Activated CD4-positive, alpha-beta T cell treated with anti-CD3 and anti-CD28 coated beads, Interleukin-2, amount 50 U/mL, for 16 hours (primary cell): ENCODE measurements at places on chromosomes 16 and 17.

DNA sequence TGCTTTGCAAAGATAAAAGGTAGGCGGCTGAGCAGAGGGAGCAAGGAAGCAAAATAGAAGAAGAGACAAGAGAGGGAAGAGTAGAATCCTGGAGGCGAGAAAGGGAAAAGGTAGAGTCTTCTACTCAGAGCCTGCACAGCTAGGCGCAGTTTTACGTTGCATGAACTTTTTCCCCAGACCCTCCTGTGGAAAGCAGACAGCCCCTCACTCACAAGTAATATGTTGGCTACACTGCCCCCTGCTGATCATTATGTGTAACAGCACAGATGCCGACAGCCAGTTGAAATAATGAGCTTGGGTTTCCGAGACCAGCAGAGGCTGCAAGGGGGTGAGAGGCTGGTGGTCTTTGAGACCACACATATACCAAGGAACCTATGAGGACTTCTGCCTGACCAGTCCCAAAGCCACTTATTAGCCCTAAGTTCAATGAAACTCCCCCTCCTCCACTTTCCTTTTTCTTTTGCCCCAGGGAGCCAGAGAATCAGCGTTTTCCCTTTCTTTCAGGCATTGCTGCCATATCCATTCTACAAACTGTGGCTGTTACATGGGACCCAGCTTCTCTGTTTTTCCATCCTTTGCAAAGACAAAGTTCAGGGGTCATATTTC is 22.5 kb upstream of the CMTR2 start:
- peak; percentile 28 for DNase-seq

- no peak for DNase-seq
Measured at GRCh38 chr16:50496990-50497389, 51.2 kb upstream of the NKD1 start.

DNA sequence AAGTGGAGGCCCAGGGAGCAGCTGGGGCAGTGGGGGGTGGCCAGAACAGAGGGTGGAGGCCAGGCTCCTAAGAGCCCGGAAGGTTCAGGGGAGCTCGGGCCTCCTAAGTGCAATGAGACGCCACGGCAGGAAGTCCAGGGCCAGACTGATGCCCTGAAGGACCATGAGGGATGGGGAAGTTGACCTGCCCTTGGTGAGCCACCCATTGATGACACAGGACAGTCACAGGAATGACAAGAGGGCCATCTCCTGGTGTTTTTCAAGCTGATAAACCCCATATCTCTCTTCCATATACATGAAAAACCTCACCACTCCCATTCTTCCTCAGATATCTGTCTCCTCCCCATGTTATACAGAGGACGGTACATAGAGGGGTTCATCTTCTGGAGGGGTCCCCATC is 5.8 kb upstream of the MRPL58 start:
- no peak for DNase-seq

DNA sequence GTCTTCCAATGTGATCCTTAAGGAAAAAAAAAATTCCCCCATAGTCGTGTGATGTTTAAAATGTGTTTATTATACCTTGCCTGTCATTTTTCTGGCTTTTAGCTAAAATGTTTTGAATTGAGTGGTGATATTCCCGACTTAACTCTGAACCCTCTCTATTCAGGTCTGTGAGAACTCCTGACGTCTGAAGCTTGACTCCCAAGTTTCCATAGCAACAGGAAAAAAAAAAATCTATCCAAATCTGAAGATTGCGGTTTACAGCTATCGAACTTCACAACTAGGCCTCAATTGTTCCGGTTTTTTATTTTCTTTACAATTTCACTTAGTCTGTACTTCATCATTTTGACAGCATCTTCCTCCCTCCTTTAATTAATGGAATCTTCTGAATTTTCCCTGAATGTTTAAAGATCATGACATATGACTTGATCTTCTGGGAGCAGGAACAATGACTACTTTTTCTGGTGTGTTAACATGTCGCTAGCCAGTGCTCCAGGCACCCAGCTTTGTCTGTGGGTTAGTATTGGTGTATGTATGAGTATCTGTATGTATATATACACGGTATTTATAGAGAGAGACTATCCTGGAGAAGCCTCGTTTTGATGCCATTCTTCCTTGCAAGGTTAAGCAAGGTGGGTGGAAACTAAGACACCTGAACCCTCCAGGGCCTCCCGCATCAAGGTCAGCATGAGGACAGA is 12.8 kb upstream of the HSBP1 start:
- no peak for DNase-seq

DNA sequence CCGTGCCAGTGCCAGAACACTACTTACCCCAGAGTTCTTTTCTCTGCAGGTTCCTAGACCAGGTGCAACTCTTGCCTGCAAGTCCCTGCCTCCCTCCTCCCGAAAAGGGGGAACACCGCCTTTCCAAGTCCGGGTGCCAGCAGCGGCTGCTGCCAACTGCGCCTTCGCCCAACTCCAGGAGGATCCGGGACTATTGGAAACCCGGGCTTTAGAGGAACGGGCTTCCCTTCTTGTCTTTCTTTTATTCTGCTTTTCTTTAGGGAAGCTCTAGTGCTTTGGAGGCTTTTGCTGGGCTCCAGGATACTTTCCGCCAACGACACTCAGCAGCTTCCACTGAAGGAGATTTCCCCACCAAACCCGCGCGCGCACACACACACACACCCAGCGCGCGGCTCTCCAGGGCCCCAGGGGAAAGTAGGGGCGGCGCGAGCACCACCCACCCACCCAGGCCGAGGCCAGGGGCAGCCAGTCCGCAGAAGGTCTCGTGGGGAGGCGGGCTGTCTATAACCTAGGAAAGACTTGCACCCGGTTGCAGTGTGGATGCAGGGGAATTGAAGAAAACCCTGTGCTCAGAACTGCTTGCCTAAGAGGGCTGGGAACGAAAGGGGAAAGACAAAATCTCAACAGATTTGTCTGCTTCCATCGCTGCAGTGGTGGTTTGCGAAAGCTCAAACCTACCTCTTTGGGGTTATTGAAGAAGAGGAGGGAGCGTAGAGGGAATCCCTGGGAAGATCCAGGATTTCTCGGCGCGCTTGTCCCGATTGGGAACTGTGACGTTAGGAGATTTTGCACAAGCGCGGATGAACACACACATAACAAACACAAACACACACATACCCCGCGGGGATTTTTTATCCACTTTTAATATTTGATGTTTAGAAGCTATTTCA is 977 bp upstream of the CA10 start:
- DNase-seq: no peak

- DNase-seq: no peak
Measured at GRCh38 chr16:58498341-58499091, 1.4 kb upstream of the NDRG4 start.

- no peak for DNase-seq
Measured at GRCh38 chr17:57940653-57941329, 14.4 kb downstream of the CUEDC1 start.

DNA sequence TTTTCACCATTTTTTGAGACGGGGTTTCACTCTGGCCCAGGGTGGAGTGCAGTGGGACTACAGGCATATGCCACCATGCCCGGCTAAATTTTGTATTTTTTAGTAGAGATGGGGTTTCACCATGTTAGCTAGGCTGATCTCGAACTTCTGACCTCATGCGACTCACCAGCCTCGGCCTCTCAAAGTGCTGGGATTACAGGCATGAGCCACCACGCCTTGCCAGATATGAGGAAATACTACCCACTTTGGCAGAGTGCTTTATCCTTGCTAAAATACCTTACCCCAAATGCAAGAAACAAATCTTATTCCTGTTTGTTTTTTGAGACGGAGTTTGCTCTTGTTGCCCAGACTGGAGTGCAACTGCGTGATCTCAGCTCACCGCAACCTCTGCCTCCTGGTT is 62.9 kb upstream of the MGAT5B start:
- DNase-seq: no peak

GRCh38 chr17:81267390-81268067 is 27.6 kb downstream of the SLC38A10 start:
- no peak for DNase-seq

- no peak for DNase-seq
Measured at GRCh38 chr16:11796227-11797165, 562 bp downstream of the ZC3H7A start.

DNA sequence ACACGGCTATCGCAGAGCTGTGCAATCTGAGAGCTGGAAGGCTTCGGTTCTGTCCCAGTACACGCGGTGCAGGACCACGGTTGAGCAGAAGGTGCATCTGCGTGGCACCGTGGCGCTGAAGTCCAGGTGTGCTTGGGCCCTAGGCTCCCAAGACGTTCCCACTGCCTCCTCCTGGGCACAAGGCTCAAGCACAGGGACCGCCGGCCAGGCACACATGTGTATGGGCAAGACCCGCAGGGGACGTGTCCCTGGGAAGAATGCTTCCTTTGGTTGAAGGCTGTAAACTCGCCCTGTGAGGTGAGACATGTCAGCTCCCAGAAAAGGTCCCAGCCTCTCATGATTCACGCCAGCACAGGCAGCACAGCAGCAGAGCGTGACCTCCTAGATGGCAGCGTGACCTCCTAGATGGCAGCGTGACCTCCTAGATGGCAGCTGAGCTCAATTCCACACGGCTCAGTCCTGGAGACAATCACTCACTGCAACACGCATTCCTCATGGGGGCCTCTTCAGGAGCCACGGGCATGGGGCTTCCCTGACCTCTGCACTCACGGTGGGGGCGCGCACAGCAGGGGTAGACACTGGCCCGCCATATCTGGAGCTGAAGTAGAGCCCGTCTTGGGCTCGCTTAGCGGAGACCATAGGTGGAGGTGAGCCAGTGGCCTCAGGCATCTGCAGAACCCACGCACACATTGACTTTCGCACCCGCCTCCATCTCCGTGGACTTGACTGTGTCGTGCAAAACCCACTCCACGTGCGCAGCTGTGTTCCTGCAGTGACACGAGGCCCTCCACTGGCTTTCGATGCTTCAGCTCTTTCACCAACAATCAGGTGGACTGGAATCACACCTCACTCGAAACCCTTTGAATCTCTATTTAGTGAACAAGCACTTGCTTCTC is 85.0 kb upstream of the CHMP6 start:
- DNase-seq: no peak

GRCh38 chr17:7431231-7431630 is 2.6 kb downstream of the SPEM3 start:
- DNase-seq: no peak

- no peak for DNase-seq
Measured at GRCh38 chr17:19664821-19665181, 16.2 kb downstream of the ALDH3A2 start.

GRCh38 chr16:11111150-11111549 is 144.9 kb downstream of the SOCS1 start:
- DNase-seq: no peak

- no peak for DNase-seq
Measured at GRCh38 chr17:27609611-27610303, 21.2 kb upstream of the LGALS9 start.

DNA sequence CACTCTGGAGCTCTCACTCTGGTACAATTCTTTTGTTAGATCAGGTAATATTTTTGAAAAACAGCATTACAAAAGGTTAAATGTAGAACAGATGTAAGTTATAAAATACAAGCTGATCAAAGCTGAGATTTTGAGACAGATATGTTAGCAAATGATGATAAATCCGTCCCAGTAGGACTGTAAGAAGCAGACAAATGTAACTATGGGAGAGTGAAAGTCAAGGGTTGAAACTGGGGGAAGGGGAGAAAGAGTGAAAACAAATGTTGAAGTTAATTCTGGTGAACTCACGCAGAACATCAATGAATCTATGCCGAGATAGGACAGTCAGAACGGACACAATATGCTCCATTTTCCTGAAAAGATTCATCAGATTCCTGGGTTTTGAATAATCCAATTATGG is 298.9 kb upstream of the IRX5 start:
- DNase-seq: no peak

DNA sequence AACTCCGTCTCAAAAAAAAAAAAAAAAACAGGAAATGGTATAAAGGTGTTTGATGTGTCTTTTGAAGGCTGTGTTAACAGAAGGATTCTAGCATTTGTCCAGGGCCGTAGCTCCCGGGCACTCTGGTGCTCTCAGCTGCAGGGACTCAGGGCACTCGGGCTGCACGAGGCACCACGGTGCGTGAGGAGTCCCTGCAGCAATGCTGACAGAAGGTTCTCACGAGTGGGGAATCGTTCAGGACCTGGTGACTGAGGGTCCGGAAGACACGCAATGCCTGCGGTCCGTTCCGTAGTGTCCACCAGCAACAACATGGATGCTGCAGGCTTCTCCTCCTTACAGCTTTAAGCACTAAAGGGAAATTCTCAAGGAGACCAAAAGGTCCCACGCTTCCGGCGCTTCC is 12.6 kb upstream of the FAAP100 start:
- DNase-seq: no peak

DNA sequence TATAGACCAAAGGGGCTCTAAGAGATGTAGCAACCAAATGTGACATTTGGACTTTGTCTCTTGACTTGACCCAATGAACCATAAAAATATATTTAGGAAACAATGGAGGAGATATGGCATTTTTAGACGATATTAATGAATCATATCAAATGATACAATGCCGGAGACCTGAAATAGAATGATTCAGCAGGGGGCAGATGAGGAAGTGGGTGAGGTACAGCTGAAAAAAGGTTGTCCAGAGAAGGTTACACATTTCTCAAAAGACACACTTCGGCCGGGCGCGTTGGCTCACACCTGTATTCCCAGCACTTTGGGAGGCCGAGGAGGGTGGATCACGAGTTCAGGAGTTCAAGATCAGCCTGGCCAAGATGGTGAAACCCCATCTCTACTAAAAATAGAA is 16.5 kb upstream of the SNN start:
- no peak for DNase-seq

DNA sequence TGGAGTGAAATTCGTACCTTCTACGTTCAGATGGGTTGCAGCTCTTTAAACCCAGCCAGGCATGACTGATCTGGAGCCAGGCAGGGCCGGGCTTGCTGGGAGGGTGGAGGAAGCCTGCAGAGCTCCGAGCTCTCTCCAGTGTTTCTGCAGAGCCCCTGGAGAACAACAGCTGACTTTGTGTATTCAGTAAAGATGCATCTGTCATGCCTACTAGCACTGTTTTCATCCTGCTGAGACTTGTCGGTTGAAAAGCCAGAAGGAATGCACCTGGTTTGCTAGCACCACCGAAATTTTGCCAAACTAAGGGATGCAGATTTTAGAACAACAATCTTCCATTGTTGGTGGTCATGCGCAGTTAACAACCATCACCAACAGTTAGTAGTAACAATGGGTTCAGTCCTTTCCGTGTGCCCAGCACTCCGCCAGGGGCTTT is 22.4 kb upstream of the SCNN1B start:
- DNase-seq: no peak

GRCh38 chr17:35764123-35764991 is 3.7 kb downstream of the C17orf50 start:
- DNase-seq: peak; percentile 91

- no peak for DNase-seq
Measured at GRCh38 chr17:78226055-78226758, 5.2 kb upstream of the TMEM235 start.
